ENCODE measurements at places on chromosomes 4 and X. TPM values are rescaled to one million over a fixed set of nuclear protein-coding genes. Genes with fewer than 3 reads are reported as not detected.

F8A2 gene
- not detected for total RNA-seq

ARHGEF9 gene
- total RNA-seq, result 50.1 TPM

TBC1D9 gene
- 19.4 TPM for total RNA-seq

PRR32 gene
- total RNA-seq, result not detected

TKTL2 gene
- total RNA-seq, result not detected

Data from stomach (tissue), 19 donors.